ENCODE measurements at places on chromosomes 2 and 18.

- DNase-seq = peak; percentile 75
Observed at GRCh38 chr2:113965644-113966043, 75.8 kb downstream of the ACTR3 start.

- peak; percentile 69 for DNase-seq
Observed at GRCh38 chr2:181077128-181077709, 96.8 kb downstream of the UBE2E3 start.

GRCh38 chr18:56112013-56112749 is 524.2 kb upstream of the TCF4 start:
- peak; percentile 41 for DNase-seq

GRCh38 chr2:173187941-173188788 is 112.5 kb downstream of the MAP3K20 start:
- no peak for DNase-seq

GRCh38 chr2:74975016-74975415 is 16.6 kb downstream of the POLE4 start:
- no peak for DNase-seq

DNA sequence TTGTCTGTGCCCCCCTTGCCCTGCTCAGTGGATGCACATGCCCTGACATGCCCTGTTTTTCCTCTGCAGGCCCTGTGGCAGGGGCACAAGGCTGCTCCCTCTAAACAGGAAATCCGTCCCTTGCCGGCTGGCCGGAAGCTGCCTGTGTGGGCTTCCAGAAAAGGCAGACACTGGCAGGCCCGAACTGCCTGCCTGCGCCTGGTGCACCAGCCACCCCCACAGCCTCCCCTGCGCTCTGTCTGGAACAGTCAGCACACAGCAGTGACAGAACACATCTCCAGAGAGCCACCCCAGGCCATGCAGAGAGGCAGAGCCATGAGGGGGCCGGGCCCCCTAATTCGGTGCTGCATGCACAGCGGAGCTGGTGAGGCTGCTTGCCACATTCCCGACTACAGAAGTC is 33.5 kb downstream of the LOXHD1 start:
- DNase-seq = no peak

GRCh38 chr2:226904592-226904991 is 68.7 kb downstream of the RHBDD1 start:
- no peak for DNase-seq

DNA sequence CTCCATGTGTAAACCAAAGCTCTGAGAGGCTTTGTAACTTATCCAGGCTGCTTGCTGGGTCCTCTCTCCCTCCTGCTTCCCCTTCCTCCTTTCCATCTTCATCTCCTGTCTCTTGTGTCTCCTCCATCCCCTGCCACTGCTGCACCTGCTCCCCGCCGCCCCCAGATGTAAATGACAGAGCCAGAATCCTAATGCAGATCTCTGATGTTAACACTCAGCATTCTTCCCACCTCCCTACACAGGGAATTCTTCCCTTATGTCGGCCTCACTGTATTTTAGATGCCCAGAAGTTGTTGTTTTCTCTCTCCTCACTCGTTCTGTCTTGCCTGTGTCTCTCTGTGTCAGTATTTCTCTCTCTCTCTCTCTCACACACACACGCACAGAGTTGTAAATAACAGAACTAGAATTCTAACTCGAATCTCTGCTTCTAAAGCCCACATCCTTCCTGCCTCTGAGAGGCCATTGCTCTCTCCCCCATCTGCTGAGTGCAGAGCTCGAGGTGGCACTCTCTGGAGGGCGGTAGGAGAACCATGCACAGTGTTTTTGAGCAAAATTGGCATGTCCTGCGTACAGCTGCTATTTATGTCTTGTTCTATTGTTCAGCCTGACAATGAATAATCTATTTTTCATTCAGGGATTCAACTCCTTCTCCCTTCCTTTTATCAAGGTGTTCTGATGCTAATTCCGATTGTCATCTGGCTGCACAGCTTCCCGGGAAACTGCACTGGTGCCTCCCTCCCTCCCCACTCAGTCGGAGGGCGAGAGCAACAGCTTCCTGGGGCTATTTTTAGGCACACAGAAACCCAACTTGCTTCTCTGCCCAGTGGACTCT is 219.9 kb downstream of the SH3RF3 start:
- DNase-seq = peak; percentile 66

DNA sequence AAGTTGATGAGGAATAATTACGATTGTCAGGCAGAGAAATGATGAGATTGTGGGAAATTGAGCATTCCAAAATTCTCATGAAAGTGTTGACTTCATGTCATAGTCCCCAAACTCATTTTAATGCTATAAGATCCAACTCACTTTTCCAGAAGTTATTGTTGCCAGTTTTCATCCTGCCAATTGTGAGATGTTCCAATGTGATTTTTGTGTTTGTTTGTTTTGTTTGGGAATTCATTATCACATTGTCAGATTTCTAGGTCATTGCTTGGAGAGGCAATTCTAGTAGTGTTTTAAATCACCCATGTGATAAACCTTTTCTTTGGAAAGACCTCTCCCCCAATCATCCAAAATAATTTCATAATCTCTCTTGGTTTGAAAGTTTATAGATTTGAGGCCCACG is 86.0 kb upstream of the ACVR2A start:
- DNase-seq = no peak

GRCh38 chr2:221753401-221753800 is 181.3 kb upstream of the EPHA4 start:
- no peak for DNase-seq

GRCh38 chr2:63764630-63765029 is 77.1 kb upstream of the UGP2 start:
- no peak for DNase-seq

DNA sequence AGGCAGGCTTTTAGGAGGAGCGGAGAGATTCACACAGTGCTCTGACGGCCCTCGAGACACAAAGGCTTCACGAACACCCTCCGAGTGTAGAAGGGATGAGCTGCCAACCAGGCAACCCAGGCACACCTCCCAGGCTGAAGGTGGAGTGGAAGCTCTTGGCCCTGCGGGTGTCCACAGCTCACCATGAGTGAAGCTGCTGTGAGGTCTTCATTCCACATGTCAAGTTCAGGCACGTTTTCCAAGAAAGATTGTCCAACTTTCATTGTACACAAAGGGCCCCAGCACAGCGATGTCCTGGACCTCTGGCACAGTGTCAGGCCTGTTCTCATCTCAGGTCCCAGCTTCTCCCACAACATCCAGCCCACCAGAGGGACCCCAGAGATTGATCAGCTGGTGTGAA is 13.4 kb downstream of the PARD6G start:
- no peak for DNase-seq

DNA sequence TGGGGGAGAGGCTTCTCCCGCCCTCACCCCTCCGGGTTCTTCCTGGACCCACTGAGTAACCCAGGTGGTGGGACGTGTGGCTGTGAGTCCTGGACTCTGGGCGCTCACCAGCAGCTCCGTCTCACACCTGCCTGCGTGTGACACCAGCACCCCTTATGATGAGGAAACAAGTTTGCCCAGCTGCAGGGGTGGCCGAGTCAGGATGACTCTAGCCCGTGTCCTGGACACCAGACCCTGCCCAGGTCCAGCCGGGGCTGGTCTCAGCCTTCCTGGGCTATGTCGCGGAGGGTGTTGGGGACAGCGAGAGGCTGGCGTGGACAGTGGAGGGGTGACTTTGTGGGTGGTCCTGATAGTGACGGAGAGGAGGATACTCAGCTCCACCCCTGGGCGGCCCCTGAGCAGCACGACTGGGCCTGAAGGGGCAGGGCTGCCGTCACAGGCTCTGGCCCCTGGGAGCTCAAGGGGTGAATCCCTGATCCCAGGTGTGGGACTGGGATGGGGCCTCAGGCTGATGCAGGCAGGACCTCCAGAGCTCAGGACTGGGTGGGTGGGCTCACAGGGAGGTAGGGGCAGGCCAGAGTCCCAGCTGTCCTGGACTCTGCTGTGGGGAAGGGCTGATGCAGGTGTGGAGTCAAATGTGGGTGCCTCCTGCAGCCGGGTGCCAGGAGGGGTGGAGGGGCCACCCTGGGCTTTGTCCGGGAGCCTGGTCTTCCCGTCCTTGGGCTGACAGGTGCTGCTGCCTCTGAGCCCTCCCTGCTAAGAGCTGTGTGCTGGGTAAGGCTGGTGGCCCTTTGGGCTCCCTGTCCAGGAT is 3.7 kb downstream of the GPR35 start:
- DNase-seq = no peak

DNA sequence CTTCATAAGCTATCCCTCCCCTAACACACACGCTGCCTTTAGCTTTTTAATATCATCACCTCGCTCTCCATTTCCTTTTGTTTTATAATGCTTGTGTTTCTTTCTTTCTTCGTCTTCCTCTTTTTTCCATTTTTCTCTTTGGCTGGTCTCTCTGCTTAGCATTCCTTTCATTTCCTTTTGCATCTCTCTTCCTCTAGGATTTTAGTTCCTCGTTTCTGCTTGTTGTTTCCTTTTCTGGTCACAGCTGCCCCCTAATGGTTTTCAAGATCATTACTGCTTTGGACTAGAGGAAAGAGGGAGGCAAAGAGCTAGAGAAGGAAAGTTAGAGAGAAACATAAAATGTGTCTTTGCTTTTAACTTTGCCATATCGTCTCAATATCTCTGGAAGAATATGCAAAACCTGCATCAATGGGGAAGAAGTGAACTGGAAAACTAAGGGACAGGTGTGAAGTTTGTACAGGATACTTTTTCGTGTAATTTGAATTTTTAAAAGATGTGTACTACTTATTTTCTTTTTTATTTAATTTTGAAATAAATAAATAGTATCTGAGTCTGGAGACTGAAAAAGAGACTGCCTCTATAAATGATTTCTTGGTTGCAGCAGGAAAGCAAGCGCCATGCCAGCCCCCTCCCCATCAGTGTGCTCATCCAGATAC is 6.3 kb upstream of the NRP2 start:
- DNase-seq = no peak

GRCh38 chr2:205540036-205540435 is 142.3 kb upstream of the NRP2 start:
- no peak for DNase-seq

DNA sequence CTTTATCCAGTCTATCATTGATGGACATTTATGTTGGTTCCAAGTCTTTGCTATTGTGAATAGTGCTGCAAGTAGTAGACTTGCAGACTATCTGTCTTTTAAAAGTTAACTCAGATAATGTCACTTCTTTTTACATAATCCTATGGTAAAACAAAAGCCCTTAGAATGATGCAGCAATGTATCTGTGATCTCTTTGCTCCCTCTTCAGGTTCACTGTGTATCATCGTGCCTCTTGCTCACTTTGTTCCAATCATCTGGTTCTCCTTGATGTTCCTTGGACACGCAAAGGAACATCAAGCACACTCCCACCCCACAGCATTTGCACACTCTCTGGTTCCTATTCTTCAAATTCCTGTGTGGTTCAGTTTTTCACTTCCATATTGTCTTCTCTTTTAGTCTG is 472.5 kb upstream of the ZNF804A start:
- no peak for DNase-seq

- peak; percentile 56 for DNase-seq
Observed at GRCh38 chr2:58893656-58894351, 652.7 kb upstream of the FANCL start.

GRCh38 chr2:40394597-40394996 is 57.3 kb downstream of the SLC8A1 start:
- DNase-seq = no peak

- no peak for DNase-seq
Observed at GRCh38 chr18:9846162-9846925, 39.4 kb upstream of the TXNDC2 start.

DNA sequence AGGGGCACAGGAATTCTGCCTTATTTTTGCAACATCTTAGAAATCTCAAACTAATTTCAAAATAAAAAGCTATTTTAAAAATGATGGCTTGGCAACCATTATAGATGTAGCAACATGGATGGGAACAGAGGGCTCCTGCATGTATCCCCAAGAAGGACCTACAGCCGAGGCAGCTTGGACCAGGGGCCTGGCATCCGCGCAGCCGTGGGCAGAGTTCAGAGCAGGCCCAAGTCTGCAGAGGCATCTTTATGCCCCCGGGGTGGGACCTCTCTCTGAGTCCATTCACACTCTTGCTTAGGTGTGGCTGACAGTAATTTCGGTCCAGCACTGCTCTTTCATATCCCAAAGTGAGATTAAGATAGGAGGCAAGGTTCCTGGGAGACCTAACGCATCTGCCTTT is 425.8 kb upstream of the MYT1L start:
- no peak for DNase-seq

- DNase-seq = no peak
Observed at GRCh38 chr18:46407486-46408166, 249.4 kb downstream of the LOXHD1 start.

DNA sequence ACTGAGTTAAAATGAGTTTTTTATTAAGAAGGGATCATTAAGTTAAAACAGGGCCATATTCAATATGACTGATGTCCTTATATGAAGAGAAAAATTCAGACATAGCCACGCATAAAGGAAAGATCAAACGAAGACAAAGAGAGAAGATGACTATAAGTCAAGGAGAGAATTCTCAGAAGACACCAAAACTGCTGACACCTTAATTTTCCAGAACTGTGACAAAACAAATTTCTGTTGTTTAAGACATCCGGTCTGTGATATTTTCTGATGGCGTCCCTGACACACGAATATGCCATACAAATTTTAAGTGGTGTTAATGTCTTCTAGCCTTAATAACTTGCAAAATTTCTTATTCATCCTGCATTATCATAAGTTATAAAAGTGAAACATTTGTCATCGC is 1325.2 kb upstream of the DDX18 start:
- DNase-seq = no peak

GRCh38 chr2:198374375-198375082 is 570.1 kb downstream of the PLCL1 start:
- DNase-seq = peak; percentile 60
